CD8-positive, alpha-beta memory T cell (primary cell): ENCODE measurements at places on chromosomes 6 and 20. TPM values are rescaled to one million over a fixed set of nuclear protein-coding genes. Genes with fewer than 3 reads are reported as not detected.

- H3K27ac ChIP-seq = no peak overlapping the region
- H3K4me1 ChIP-seq = peaks cover 5% of the 10 kb centered on the region
- H3K36me3 ChIP-seq = no peaks in the 10 kb centered on the region
- no peak overlapping the region for H3K4me3 ChIP-seq
- H3K27me3 ChIP-seq = no peaks in the 10 kb centered on the region
- no peak for DNase-seq
Measured at GRCh38 chr6:42896178-42896719, 16.8 kb downstream of the RPL7L1 start.

- no peak overlapping the region for H3K4me3 ChIP-seq
- no peaks in the 10 kb centered on the region for H3K36me3 ChIP-seq
- H3K4me1 ChIP-seq = no peaks in the 10 kb centered on the region
- no peak for DNase-seq
- no peaks in the 10 kb centered on the region for H3K27me3 ChIP-seq
Measured at GRCh38 chr20:16069389-16070010, 503.7 kb downstream of the KIF16B start.

DNA sequence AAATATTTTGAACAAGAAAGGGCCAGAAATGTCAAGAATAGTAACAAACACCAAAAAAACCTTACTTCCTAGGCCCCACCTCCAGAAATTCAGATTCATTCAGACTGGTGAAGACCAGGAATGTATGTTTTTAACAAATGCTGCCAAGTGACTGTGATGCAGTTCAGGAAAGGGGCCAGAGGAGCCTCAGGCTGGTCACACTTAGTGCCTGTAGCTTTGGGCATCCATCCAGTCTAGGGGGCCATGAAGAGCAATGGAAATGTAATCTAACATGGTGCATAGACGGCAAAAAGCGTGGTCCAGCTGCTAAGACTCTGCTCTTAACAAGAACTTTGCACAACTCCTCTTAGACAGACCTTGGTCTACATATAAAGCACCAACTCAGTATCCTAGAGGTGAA lies 7.1 kb downstream of the GJA1 start:
- no peak for DNase-seq
- no peaks in the 10 kb centered on the region for H3K36me3 ChIP-seq
- no peak overlapping the region for H3K4me3 ChIP-seq
- H3K4me1 ChIP-seq = peaks cover 2% of the 10 kb centered on the region
- H3K27me3 ChIP-seq = no peaks in the 10 kb centered on the region

DNA sequence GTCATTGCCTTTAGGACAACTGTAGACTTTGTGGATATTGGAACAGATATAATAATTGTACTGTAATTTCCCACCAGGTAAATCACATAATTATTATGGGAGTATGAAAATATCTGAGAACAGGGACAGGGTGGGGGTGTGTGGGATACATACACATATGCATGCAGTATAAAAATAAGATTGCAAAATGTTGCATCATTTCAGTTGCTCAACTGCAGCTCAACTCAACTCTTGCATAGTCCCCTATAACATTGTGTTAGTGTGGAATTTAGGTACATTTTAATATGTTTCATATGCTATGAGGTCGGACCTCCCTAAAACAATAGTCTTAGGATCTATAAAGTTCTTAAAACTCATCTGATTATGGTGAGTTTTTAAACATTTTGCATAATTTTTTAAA lies 275.0 kb upstream of the FLRT3 start:
- no peak overlapping the region for H3K27ac ChIP-seq
- H3K27me3 ChIP-seq = no peaks in the 10 kb centered on the region
- no peak for DNase-seq
- no peaks in the 10 kb centered on the region for H3K36me3 ChIP-seq

GRCh38 chr6:96898241-96898851 lies 655 bp upstream of the NDUFAF4 start:
- H3K36me3 ChIP-seq = peaks cover 6% of the 10 kb centered on the region
- H3K27me3 ChIP-seq = no peaks in the 10 kb centered on the region
- peaks cover 32% of the 10 kb centered on the region for H3K4me1 ChIP-seq
- peak overlapping the region; percentile 92 for H3K27ac ChIP-seq
- peak overlapping the region; percentile 78 for H3K4me3 ChIP-seq
- DNase-seq = no peak

DNA sequence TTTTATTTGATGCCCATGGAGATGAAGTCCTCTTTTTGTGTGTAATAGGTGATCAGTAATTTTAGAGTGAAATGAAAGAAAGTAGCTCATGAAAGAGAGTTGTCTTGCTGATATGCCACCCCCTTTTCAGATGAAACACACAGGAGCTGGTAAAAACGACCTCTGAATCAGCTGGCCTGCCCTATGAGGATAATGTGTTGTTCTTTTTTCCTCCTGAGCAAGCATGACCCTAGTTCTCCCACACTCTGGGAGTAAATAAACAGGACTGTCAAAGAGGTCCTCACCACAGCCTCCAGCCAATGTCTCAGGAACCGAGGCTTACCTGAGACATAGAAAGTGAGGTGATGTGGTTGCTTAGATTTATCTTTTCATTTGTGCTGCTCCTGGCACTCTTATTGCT lies 29.5 kb downstream of the GPX5 start:
- no peak for DNase-seq
- no peak overlapping the region for H3K4me3 ChIP-seq
- no peaks in the 10 kb centered on the region for H3K27me3 ChIP-seq
- H3K4me1 ChIP-seq = no peaks in the 10 kb centered on the region

NHSL1 gene
- total RNA-seq = 0.71 TPM

RNF217 gene
- total RNA-seq = not detected

COL9A1 gene
- total RNA-seq = not detected

SRSF6 gene
- total RNA-seq = 207 TPM

ETV7 gene
- total RNA-seq = 0.78 TPM
